NCI-H526 treated with DMSO at 0.1 percent for 48 hours (cell line): ENCODE measurements at places on chromosomes 3 and 15.

- no peak for DNase-seq
Observed at GRCh38 chr15:77002954-77003912, 8.3 kb downstream of the PSTPIP1 start.

GRCh38 chr15:61220125-61220524 lies 9.0 kb downstream of the RORA start:
- DNase-seq: no peak

DNA sequence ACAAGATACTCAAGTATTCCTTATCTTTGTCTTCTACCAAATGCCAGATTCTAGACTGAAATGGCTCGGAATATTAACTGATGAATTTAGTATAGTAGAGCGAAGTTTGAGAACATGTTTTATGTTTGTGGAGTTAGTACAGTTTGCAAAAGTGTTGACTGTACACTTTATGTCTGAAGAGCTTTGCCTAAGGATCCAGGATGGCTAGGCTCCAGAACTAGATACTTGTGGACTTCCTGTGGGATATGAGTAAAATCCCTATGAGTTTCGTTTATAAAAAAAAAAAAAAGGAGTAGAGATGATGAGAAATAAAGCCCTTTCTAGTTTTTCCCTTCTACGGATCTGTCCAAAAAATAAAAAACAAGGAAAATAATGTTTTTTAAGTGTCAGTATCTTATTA lies 96.7 kb downstream of the TP63 start:
- no peak for DNase-seq

GRCh38 chr15:76270876-76271275 lies 40.4 kb downstream of the ETFA start:
- no peak for DNase-seq

GRCh38 chr15:68479870-68480269 lies 47.9 kb upstream of the ITGA11 start:
- DNase-seq: no peak

- no peak for DNase-seq
Observed at GRCh38 chr15:40330368-40330836, 6.9 kb downstream of the INAFM2 start.

- DNase-seq: no peak
Observed at GRCh38 chr15:98138910-98139309, 178.4 kb downstream of the ARRDC4 start.

DNA sequence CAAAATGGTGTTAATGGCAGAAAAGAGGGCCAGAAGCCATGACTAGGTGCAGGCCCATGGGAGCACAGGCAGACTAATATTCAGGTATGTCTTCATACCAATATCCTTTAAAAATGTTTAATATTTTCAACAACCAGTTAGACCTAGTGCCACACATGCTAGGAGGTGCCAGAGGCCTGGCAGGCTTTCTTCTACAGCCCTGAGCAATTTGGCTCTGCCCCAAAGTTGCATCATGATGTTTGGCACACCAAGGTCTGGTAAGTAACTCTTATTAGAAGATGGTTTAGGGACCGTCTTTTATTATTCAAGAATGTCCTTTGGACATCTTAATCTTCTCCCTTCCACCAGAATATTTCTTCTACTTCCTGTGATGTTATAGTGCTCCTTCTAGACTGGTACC lies 34.8 kb downstream of the MITF start:
- no peak for DNase-seq

DNA sequence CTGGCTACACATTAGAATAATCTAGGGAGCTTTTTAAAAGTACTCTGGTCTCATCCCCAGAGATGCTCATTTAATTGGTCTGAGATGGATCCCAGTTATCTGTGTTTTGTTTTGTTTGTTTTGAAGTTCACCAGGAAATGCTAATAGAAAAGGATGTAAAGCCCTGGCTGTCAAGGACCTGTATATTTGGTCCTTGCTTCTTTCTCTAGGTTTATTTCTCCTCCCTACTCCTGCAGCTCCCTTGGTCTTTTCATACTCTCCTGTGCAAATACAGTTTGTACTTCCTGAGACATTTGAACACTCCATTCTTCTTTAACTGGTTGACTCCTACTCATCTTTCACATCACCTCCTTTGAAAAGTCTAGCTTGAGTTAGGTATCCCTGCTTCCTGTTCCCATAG lies 3.3 kb downstream of the PIK3CA start:
- no peak for DNase-seq

DNA sequence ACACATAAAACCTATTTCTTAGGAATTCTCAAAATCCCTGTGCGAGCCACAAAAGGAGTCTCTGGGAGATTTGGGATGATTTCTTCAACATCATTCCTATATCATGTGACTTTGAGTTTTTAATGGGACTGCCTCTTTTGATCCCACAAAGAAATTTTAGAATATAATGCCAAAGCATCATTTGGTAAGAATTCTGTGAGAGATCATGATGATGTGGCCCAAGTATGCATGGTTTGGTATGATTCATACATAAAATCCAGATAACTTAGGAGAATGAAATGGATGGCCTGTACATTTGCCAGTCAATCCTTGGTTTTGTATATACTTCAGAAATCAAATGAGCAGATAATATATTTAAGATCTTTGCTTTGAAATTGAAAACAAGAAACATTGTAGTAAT lies 61.3 kb downstream of the UBE2E2 start:
- DNase-seq: no peak

- no peak for DNase-seq
Observed at GRCh38 chr15:79322945-79323344, 12.0 kb downstream of the TMED3 start.

GRCh38 chr3:56955492-56956111 lies 104.9 kb upstream of the SPATA12 start:
- DNase-seq: no peak

DNA sequence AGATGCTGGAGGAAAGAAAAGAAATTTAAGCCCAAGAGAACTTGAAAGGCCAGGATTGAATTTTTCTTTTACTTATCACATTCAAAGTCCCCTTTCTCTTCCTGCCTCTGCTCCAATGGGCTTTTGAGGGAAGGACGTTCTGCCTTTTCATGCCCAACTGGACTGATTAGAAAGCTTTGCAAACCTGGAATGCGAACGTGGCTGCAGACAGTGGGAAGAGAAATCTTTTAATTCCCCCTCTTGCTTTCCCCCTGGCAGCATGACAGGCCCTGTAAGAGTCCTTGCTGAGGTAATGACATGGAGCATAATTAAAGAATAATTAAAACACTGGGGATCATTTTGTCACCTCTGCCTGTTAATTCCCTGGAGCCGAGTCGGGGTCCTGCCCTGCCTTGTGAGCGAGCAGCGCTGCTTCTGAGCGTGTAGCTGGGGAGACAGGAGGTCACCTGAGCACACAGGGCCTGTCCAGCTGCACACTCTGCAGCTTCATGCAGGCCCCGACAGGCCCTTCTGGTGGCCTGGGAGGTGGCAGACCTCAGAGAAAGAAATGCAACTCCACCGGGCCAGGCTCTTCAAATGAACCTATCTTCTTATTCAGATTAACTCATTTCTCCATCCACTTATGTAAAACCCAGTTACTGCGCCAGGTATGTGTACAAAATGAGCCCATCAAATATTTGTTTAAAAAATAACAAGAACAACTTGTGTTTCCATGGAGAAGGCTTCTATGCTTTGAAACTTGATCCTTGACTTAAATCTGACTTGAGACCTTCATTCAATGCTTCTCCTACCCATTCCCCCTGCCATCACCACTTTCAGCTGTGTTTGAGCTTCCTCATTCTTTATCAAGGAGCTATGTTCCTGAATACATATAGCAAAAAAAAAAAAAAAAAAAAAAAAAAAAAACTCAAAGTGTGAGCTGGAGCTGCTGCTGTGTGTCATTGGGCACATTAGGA lies 628.2 kb upstream of the CFAP20DC start:
- DNase-seq: no peak

DNA sequence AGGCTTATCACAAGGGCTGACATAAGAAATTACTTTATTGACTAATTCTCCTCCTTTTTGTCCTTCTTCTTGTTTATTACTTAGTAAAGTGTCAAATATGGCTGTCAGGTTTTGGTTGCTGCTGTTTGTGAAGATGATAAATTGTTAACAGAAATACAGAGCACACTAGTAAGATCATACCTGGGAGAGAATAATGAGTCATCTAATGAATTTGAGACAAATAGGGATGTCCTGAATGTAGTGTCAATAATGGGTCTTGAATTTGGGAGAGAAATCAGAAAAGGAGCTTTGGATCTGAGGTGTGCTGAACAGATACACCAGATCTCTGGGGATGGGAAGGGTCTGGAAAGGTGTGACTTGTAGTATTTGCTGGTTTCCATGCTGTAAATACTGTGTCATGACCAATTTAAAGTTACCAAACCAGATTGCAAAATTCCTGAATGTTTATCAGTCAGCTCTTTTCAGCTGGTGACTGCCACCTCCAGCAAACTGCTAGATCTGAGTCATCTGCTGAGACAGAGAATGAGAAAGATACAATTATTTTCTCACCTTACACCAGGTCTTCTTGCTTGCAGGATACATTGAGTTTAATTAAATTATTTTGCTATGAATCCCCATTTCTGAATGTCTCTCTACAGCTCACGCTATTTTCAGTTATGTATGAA lies 76.7 kb upstream of the SATB1 start:
- no peak for DNase-seq

DNA sequence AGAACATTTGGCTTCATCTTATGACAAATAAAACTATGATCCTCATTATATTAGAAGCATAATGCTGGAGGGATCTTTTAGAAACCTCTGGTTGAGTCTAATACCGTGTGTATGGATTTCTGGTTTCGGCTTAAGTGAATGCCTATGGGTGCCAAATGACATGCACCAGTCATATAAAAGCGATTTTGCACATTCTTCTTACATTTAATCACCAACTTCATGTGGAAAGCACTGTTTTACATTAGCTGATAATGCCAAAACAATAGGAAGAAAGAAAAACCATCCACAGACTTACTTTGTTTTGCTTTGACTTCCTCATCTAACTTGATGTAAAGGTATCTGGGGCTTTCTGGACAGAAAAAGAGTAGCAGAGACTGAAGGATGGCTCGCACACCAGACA lies 20.9 kb downstream of the SLC2A2 start:
- DNase-seq: no peak

GRCh38 chr3:48881006-48881405 lies 17.7 kb downstream of the SLC25A20 start:
- DNase-seq: no peak

- DNase-seq: no peak
Observed at GRCh38 chr15:78004222-78004727, 73.2 kb downstream of the TBC1D2B start.

GRCh38 chr3:11601446-11602238 lies 42.1 kb downstream of the VGLL4 start:
- no peak for DNase-seq

DNA sequence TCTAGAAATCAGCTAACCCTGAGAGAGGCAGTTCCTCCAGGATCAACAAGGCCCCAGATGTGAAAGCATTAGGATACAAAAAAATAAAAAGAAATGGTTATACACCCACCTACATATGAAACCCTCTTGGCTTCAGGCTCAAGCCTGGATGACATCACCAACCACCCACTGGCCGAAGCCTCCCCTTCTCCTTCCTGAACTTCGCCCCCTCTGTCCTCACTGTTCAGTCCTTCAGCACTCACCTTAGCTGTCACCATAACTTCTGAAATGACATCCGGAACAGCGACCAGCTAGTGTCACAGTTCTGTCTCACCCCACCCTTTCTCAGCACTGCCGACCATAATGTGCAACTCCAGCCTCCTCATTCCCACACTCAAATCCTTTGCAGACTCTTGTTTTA lies 98.7 kb downstream of the PLCH1 start:
- no peak for DNase-seq

DNA sequence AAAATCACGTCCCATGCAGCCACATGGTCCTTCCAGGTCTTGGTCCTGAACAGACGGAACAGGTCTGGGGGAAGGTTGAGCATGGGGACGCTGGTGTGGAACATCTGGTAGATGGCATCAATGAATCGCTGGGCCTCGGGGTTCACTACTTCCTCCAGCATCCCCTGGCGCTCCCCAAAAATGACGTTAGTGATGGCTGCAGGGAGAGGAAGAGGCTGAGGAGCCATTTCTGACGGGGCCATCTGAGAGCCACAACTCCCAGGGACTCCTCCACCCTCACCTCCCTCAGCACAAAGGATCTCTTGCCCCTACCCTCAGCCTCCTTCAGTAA lies 23.7 kb downstream of the CYP11A1 start:
- DNase-seq: no peak

GRCh38 chr3:135503065-135503759 lies 462.3 kb upstream of the PPP2R3A start:
- DNase-seq: peak; percentile 37

GRCh38 chr3:11655196-11655928 lies 11.6 kb upstream of the VGLL4 start:
- peak; percentile 9 for DNase-seq

DNA sequence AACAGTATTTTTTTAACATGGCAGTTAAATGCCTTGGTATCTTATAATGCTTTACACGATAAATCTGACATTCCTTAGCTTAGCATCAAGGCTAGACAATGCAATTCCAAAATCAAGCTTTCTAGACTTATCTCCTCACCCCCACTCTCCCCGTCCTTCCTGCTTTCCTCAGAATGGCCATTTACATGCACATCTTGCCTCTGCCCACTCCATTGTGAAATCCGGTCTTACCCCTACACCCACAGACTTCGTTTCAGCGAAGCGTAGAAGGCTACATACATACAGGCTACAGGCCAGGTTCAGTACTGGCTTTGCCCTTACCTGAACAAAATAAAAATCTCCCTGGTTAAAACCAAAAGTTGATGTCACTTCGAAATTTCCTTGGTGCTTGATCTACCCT lies 58.6 kb upstream of the SLC12A8 start:
- DNase-seq: no peak
